ENCODE measurements at places on chromosomes 11 and 22.

DNA sequence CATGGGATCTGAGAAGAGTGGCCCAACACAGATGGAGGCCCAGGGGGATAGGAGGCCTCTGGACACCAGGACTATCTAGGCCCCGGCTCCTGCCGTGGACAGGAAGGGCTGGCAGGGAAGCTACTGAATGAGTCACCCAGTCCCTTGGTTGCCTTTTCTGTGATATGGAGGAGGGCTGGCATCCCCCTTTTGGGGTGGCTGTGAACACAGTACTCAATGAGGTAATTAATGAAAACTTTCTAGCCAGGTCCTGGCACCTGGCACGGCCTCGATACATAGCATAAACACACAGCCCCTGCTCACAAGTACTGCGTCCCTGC is 163.2 kb downstream of the CHST1 start:
- no peak for DNase-seq

DNA sequence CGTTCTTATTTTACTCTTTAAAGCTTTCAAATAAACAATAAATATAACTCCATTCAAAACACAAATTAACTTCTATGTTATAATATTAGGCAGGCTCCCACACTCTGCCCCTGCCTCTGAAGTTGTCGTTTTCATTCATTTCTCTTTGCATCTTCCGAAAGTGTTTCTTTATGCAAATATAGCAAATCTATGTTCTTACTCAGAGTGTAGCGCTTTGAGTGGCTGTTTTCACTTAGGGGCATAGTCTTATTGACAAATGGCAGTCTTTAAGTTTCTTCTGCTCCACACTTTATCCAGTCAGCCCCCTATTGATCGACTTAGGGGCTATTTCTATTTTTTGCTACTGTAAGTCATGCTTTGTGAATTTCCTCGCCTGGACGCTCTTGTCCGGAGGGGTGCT is 45.3 kb upstream of the RTL6 start:
- no peak for DNase-seq

GRCh38 chr11:83671289-83671688 is 385.1 kb upstream of the CCDC90B start:
- no peak for DNase-seq

GRCh38 chr11:64239662-64240434 is 1.0 kb upstream of the FKBP2 start:
- no peak for DNase-seq

DNA sequence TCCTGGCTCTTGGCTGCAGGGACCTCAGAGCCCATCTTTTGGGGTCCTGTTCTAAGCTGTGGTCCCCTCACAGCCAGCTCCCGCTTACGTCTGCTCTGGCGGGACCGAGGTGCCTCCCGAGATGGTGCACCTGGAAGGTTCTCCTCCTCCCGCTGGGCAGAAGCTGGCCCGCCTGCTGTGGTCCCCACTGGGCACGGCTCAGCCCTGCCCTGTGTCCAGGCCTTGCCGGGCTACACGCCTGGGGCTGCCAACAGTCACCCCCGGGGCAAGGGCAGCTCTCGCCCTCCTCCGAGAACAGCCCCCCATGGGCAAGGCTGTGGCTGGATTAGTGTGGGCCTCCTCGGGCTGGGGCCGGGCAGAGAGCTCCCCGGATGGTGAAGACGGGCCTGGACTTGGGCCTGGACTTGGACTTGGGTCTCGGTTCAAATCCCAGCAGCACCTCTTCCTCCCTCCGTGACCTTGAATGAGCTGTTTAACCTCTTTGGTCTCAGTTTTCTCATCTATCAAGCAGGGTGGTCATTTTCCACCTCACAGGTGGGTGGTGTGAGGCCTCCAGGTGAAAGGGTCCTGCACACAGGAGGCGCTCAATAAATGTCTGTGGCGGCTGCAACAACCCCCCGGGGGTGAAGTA is 998 bp downstream of the BAIAP2L2 start:
- no peak for DNase-seq

DNA sequence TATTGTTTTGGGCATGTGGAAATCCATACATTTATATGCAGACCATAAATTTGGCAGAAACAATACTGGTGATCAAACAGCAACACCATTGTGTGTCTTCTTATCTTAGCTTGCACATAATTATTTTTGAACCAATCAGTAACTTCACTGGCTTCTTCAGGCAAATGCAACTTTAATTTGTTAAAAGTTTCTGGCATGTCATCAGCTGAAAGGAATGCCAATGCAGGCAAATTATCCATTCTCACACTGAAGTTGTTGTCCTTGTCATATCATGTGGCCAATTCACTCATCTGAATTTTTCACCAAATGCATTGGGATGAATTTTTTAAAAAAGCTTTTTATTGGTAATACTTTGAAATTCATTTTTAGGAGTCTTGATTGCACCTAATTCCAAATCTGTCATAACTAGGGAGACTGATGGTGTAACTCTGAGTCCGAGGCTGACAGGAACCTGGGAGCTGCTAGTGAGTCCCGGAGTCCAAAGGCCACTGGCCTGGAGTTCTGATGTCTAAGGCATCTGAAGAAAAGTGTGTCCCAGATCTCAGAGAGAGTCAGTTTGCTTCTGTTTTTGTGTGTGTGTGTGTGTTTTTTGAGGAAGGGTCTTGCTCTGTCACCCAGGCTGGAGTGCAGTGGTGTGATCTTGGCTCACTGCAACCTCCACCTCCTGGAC is 17.4 kb upstream of the OR10V1 start:
- DNase-seq: no peak

- no peak for DNase-seq
Observed at GRCh38 chr11:75342231-75342918, 9.1 kb downstream of the ARRB1 start.

GRCh38 chr11:28400331-28401100 is 292.3 kb downstream of the METTL15 start:
- DNase-seq: no peak
